ENCODE measurements at places on chromosomes 1 and 21.

DNA sequence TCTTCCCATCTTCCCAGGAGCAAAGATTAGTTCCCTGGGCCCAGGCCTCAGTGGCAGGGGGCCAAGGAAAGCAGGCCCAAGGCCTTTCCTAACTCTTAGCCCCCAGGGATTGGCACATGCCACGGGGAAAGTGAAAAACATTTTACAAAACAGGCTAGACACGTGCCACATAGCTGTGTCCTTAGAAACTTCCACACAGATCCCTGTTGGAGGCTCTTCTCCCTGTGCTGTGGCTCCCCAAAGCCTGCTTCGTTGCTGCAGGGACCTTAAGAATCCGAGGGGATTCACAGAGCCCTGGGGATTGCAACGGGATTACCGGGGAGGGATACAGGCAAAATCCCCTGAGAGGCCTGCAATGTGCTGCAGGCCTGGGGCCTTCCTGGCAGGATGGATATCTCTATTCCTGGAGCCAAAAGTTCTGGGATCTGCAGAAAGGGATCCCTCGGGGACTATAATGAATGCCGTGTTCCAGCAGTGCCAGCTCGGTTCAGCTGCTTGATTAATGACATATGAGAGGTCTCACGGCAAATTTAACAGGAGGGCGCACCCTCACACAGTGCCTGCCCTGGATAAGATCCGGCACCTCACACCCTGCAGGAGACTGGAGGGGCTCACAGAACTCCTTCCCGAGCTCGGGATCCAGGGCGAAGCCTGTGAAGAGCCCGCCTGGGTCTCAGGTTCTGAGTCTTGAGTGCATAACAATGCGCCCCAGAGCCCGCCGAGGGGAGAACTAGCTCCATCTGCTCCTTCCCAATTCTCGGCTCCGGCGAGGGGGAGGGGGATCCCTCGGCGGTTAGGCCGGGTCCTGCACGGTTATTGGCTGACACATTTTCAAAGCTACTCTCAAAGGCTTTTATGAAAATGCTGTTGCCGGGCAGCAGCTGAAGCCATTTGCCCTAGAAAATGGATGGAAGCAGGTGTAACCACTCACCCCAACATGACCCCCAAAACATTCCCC is 15.3 kb upstream of the RGS8 start:
- DNase-seq = no peak

GRCh38 chr1:71593523-71593922 is 512.7 kb upstream of the ZRANB2 start:
- no peak for DNase-seq

GRCh38 chr1:70910013-70910412 is 137.6 kb downstream of the PTGER3 start:
- no peak for DNase-seq

- no peak for DNase-seq
Observed at GRCh38 chr1:66370462-66370971, 163.4 kb upstream of the SGIP1 start.

GRCh38 chr1:94044290-94044790 is 76.6 kb downstream of the ABCA4 start:
- no peak for DNase-seq

GRCh38 chr21:39188521-39189139 is 5.4 kb upstream of the PSMG1 start:
- no peak for DNase-seq

DNA sequence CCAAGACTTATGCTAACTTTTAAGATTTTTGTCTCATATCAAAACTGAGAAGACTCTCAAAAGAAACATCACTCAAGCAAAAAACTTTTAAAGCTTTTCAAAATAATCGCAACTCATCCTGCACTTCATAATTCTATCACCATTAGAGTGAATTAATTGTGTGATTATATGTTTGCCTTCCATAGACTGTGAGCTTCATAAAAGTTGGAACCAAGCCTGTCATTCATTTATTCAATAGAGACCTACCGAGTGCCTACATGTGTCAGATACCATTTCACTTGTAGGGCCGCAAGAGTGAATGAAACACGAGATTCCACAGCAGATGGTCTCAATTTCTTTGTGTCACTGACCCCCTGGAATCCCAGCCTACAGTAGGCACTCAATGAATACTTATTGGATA is 106.4 kb downstream of the RHOU start:
- DNase-seq = no peak

DNA sequence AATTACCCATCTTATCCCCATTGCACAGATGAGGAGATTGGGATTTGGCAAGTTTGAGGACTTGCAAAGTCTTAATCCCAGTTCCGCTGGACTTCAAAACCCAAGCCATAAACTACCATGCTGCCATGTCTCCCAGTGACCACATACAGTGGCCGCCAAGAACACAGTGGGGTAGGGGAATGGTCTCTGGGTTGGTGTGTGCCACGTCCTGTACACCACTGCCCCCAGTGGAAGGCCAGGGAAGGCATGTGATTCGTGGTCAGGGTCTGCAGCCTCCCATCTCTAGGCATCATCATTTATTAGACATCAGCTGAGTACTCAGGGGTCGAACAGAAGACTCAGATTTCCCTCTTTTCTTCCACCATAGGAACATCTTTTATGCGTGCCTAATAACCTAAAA is 76.0 kb downstream of the MAN1C1 start:
- DNase-seq = no peak

DNA sequence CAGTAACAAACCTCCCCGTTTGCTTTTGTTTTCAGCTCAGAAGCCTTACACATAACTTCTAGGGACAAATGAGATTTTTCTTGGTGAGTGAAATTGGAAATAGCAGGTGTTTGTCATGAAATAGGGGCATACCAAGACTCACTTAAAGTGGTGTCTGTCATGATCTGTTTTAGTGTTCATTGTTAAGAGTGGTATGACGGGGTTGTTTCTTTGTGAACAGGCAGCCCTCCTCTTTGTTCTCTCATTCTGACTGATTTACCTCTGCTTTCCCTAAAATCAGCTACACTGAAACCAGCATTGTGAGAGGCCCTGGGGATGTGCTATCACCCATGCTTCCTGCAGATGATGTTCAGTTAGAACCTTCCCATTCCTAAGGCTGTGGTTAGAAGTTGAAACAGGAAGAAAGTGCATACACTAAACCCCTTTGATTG is 2.5 kb upstream of the ERO1B start:
- DNase-seq = no peak

GRCh38 chr1:196372896-196373536 is 235.2 kb downstream of the KCNT2 start:
- no peak for DNase-seq

- DNase-seq = no peak
Observed at GRCh38 chr1:917466-918091, 6.1 kb upstream of the SAMD11 start.

- no peak for DNase-seq
Observed at GRCh38 chr1:9028921-9029705, 2.9 kb upstream of the SLC2A7 start.

DNA sequence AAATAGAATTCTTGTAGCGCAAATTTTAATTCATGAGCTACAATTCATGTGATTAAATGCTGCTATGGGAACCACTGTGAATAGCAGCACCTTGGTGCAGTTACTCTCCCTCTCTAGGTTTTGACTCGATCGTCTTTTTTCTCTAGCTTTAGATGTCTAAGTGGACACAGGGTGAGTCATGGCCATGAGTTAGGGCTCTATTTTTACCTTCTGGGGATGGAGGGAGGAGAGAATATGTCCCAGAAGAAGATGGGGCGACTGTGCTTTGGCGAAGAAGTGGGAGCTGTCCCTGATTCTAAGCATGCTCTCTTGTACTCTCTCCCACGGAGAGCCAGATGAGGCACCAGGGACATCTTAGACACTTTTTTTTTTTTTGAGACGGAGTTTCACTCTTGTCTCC is 1.6 kb upstream of the OR2B11 start:
- no peak for DNase-seq

DNA sequence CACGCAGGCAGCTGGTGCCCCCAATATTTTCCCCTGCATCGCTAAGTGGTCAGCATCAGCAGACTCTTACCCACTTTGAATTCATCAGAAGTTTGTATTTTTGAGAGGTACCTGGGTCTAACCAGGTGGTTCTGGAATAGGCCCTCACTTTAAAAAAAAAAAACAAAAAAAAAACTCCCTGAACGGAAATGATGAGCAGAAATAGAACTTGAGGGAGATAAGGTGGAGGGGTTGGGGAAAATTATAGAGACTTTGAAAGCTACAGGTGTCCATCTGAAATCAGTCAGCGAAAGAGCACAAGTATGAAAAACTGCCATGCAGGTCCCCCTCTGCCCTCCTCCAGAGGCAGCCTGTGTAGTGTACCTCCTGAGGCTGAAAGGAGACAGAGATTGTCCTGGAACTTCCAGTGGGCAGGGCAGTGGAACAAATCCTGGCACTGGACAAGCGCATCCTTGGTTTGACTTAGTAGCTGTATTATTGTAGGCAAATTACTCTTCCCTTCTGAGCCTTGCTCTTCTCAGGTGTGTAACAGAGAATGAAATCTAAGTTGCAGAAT is 1.2 kb downstream of the SLAMF7 start:
- no peak for DNase-seq

DNA sequence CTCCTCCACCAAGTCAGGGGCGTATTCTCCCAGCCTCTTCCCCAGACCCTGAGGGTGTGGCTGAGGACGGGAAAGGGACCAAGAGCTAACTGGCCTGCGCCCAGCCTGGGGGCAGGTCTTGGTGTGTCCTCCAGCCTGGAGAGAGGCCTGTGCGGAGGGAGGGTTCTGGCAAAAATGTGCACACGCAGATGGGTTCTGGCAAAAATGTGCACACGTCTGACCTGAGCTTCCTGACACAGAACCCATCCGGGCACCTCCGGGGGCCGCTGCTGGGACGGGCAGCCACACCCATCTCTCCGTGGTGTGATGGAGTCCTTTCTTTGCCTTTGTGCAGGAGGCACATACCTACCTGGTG is 23.1 kb upstream of the PKP1 start:
- DNase-seq = no peak
